ENCODE measurements at places on chromosomes 5 and 9.
A peak's percentile ranks its signal among the peaks of the same experiment; 100 is the strongest.

GRCh38 chr9:111412280-111412679 lies 71.9 kb downstream of the ECPAS start:
- DNase-seq = no peak

DNA sequence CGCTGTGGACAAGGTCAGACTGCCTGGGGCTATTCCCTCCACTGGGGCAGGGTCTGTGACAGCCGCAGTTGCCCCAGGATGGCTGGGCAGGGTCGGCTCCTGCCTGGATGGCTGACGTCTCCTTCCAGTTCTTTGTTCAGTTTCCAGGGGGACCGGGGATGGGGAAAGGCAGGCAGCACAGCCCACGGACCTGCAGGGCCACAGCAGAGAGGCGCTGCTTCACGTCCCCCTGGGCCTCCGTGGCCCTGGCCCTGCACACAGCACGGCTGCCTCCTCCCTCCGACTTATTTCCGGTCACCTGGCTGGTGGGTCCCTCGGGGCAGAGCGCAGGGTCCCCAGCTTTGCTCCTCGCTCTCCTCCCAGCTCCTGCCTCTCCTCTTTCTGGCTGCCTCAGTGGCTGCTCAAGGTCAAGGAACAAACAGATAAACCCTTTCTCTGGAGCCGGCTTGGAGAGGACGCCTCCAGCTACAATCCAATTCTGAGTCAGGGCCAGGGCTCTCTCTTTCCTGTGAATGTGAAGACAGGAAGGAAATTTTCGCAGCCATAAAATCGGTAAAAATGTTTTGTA lies 169.7 kb downstream of the C9orf50 start:
- no peak for DNase-seq

- DNase-seq = no peak
Observed at GRCh38 chr5:94911276-94911675, 292.8 kb downstream of the SLF1 start.

DNA sequence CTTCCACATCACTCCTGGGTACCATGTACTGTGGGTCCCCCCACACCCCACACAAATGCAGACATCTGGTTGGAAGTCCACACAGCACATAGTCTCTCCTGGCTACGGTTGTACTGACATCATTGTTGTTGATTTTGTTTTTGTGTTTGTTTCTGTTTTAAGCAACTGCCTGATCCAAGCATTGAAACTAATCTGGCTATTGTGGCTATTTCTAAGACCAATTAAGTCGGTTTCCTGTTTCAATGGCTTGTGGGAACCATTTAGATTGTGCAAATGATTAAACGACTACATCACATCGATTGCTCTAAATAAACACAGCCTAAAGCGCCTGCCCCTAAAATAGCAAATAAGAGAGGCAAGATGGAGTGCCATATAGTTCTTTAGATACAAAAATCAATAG lies 226.8 kb upstream of the IRX4 start:
- no peak for DNase-seq

DNA sequence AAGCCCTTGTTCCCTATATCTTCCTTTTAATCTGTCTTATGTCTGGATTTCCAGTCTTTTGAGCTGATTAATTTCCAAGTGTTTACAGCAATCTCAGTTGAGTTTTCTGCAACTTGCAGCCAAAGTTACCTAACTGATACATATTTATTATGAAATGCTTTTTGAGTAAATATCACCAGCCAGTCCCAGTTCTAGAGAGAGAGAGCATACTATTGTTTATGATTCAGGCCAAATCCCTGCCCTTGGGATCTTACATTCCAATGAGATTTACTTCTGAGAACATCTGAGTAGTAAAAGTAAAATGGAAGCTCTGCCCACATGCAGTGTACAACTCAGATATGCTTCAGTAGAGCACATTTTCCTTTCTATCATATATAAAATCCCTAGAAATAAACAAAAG lies 661.7 kb downstream of the KCTD16 start:
- DNase-seq = no peak

DNA sequence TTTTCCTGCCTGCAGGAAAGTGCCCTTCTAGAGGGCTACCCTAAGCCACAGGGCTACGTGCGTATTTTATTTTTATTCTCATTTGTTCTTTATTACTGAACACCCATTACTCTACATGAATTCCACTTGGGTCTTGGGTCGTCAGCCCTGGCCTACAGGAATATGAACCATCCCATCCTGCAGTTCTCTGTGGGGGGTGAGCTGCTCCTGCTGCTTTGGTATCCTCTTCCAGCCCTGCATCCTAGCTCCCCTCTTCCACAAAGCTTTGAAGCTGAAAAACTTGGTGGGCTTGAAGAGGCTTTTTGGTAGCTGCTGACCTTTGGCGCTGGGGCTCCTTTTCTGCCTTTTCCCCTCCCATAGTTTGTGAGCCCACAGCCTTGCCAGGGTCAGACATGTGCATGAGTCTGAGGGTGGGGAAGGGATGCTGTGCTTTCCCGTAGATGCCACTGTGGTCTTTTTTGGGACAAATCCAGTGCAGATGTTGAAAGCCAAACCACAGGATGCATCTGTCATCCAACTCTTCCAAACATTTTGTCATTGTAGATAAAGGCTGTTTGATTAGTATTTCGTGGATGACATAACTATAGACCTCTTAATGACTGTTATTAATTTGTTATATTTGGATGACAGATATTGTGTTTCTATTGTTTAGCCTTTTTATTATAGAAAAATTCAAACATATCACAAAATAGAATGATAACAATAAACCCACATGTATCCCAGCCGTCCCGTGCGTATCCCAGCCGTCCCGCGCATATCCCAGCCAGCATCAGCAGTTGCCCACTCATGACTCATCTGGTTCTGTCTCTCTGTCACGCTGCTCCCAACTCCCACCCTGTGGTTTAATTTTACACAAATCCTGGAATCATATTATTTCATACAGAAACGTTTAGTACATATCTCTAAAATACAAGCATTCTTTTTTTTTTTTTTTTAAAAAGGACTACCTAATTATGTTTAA lies 43.9 kb downstream of the SLC46A2 start:
- no peak for DNase-seq

DNA sequence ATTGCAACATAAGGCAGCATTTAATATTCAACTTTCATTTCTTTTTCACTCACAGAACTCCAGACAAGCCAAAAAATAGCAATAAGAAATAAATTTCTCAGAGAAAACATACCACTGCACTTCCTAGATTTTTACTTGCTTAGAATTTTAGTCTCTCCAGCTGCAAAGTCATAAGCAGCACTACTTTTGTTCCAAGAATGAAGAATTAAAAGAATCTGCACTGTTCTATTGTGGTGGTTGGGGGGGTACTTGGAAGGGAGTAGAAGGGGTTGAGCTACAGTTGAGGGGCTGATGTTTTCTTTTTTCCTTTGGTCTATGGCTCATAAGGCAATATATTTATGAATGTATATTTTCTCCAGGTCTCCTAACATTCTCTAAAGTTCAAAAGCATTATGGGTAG lies 144.5 kb downstream of the KIAA0825 start:
- DNase-seq = no peak

DNA sequence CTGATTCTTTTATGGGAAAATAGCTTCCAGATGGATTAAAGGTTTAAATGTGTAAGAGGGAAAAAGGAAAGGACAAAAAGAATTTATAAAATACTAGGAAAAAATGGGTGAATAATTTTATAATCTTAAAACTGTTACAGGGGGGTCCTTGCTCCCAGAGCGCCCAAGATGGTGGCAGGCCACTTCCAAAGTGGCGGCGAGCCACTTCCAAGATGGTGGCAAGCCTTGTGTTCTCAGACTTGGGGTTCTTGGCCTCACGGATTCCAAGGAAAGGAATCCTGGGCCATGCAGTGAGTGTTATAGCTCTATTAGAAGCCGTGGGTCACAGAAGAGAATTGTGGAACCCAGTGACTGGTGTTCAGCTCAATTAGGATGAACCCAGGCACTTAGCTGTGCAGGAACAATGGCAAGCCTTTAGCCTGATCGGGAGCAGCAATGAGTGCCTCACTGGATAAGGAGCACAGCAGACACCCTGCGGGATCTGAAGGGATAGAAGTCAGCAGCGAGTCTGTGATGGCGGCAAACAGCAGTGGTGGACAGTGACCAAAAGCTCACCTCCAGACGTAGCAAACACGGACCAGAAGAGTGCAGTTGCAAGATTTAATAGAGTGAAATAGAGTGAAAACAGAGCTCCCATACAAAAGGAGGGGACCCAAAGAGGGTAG lies 83.2 kb upstream of the SNCAIP start:
- DNase-seq = no peak

DNA sequence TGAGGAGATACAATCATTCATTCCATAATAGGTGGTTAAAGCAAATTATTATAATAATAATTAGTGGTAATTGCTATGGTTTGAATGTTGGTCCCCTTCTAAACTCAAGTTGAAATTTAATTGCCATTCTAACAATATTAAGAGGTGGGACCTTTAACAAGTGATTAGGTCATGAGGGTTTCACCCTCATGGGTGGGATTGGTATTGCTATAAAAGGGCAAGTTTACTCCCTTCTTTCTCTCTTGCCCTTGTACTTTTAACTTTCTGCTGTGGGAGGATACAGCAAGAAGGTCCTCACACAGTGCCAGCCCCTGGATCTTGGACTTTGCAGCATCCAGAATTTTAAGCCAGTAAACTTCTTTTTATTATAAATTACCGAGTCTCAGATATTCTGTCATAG lies 101.9 kb upstream of the PARP8 start:
- DNase-seq = no peak

- no peak for DNase-seq
Observed at GRCh38 chr5:26569241-26569928, 469.0 kb downstream of the CDH9 start.

DNA sequence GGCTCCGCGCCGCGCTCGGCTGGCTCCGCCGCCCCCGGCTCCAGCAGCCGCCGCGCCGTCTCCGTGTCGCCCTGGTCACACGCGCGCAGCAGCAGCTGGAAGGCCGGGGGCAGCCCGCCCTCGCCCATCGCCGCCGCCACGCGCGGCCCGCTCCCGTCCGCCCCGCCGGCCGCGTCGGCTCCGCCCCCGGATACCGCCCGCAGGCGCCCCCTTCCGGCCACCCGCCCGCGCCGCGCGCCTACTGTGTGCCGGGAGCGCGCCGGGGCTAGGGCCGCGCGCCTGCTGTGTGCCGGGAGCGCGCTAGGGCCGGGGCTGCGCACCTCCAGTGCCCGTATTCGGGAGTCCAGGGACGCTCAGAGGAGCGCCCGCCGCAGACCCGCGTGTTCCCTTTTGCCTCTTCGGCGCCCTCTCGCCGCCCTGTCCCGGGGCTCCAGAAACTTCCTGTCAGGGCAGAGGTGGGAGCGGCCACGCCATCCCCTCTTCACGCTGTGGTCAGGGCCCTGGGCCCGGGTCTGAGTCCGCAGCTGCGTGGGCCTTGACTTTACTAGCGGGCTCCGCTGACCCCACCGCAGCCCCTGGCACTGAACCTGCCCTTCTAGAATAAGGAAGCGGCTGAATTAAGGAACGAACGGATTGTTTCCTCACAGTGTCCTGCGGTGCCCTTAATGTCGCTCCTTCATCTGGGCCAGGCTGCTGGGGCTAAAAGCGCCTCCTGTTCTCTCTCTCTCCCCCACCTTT lies at the start of gene ANKS6:
Gene ANKS6 (minus strand): TSS at position 192 of the 738 bp plus-strand sequence. CDS start 64 bp downstream, at position 128.
- DNase-seq = peak; percentile 64

GRCh38 chr9:33065157-33066076 lies 11.1 kb downstream of the SMU1 start:
- no peak for DNase-seq

Measured in CD4-positive, alpha-beta T cell (primary cell).